GM23248 (cell line): ENCODE measurements at places on chromosomes 11 and 22.
A peak's percentile ranks its signal among the peaks of the same experiment; 100 is the strongest.

GRCh38 chr11:122354025-122354697 lies 238.1 kb upstream of the BLID start:
- DNase-seq: peak; percentile 67

DNA sequence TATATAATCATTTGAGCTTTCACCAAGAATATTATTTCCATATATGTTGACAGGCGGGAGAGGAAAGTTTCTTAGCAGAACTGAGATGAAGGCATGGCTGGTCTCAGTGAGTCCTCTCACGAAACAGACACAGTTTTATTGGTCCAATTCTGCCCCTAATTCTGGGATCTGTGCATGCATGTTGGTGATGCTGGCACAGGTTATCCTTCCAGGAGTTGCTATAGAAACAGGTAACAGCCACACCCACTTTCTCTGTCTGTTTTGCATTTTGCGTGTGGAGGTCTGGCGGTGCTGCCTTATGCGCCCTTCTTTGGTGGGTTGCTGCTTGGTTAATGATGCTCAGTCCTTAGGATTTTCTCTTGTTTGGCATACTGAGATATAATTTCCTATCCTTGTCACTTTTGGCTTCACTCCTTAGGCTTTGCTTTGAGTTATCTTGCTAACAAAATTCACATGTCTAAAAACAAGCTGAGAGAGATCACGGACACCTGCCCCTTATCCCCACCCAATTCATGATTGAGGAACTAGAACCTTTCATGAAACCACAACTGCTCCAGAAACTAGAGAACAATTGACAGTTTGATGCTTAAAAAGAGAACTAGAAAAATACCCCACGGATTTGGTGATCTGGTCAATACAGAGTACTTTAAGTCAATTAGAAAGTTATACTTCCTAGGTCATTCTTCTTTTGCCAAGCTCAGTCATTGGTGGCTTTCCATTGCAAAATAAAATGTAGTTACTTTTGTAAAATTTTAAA lies 189.3 kb downstream of the FAT3 start:
- no peak for DNase-seq

- DNase-seq: no peak
Measured at GRCh38 chr11:95456714-95457491, 225.9 kb upstream of the SESN3 start.

GRCh38 chr22:29300807-29301601 lies 5.4 kb upstream of the GAS2L1 start:
- DNase-seq: no peak

DNA sequence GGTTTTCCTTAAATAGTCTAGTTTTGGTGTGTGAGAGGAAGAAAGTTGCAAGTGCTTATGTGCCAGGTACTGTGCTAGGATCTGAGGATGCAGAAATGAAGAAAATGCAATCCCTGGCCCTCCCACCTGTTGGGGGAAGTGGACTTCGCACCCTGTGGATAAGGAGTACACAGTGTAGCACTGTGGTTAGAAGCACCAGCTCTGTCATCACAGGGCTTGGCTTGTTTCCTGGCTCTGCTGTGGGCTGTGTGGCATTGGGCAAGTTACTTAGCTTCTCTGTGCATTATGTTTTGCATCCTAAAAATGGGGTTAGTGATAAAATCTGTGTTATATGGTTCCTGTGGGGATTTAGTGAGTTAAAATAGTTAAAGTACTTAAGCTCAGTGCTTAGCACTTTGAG lies 68.2 kb downstream of the ENDOD1 start:
- peak; percentile 9 for DNase-seq

- DNase-seq: no peak
Measured at GRCh38 chr22:19807161-19807913, 46.8 kb downstream of the TBX1 start.

DNA sequence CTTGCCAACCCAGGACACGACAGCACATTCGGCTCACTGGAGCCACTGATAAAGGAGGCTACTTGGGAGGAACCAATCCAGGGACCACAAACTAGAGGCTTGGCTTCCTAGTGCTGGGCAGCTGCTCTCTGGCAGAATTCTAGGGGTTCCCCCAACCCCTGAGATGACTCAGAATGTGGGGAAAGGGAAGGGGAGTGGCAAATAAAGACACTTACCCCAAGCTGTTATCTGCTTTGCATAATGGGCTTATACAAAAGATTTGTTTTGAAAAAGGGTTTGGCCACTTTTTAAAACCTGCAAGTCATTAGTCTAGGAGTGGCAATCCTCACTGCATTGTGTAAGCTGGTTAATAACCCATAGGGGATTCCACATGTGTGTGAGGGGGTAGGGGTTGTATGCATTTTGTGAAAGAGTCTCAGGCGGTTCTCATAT lies 64.1 kb upstream of the LMO1 start:
- no peak for DNase-seq

DNA sequence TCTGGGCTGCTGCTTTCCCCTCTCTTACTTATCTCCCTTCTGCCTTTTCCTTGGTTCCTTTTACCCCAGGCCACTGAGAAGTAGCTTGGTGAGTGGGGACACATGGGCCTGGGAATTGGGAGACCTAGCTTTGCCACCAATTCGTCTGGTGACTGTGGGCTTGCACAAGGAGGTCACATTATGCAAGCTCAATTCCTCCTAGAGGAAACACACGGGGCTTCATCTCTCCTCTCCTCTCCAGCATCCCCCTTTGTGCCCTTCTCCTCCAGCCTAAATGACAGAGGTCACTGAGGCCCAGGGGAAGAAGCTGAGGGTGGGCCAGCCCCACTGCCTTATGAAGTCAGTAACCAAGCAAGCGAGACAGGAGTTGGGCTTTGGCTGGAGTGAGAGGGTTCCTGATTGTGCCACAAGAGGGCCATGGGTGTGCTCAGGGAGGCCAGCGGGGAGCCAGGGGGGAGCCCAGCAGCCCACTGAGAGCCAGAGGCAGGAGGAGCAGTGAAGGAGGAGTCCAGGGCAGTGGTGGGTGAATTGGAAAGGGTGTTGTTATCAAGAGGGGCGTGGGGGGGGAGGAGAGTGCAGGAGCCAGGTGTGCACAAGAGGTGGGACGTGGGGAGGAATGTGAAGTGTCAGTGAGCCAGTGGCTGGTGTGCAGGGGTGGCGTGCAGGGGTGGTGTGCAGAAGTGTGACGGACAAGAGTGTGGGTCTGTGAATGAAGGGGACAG lies 2.0 kb downstream of the CLCF1 start:
- DNase-seq: peak; percentile 86

- DNase-seq: peak; percentile 78
Measured at GRCh38 chr11:7585816-7586215, 72.0 kb downstream of the PPFIBP2 start.

- peak; percentile 60 for DNase-seq
Measured at GRCh38 chr11:87722756-87723565, 452.3 kb downstream of the RAB38 start.

DNA sequence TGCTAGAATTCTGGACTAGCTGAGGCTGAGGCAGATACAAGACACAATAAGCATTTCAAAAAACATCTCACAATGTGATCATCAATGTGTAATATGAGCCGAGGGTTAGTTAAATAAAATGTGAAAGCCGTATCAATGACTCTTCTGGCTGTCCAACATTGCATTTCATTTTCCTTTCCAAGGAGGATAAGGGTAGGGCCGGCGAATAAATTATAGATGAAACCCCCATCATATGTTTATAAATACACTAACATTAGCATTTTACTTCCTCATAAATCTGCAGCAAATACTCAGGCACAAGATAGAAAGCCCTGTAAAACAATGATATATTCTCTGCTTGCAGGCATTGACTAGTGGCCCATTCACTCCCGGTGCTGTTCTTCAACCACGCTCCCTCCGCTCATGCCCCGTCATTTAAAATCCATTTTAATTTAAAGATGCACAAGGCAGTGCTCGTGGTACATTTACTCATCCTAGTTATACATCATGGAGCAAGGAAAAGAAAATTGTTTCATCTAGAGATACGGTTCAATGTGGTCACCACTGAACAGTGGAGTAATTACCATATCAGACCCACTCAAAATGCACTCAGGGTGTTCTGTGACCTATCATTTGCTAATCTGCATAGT lies 59.9 kb upstream of the RCN1 start:
- DNase-seq: no peak

GRCh38 chr22:25478528-25478927 lies 85.9 kb upstream of the GRK3 start:
- no peak for DNase-seq

GRCh38 chr22:41780746-41781505 lies 19.6 kb upstream of the CCDC134 start:
- peak; percentile 64 for DNase-seq

DNA sequence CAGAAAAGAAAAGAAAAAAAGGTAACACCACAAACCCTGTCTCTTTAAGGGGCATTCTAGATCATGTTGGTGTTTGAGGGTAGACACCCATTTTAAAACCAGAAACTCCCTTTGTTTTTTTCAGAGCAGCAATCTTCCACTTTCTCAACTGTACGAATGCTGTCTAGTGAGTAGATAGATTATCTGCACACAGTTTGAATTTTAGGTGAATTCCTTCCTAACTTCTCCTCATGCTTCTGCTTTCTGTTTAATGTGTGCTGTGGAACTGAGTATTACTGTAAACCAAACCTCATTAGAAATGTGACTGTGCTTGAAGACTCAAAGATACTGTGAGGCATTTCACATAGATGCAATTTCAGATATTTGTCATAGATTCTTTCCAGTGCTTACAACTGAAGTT lies 102.4 kb downstream of the PRMT3 start:
- no peak for DNase-seq

GRCh38 chr11:37718431-37718999 lies 1120.5 kb upstream of the RAG2 start:
- DNase-seq: no peak

GRCh38 chr11:77823775-77824174 lies 2.8 kb downstream of the AAMDC start:
- peak; percentile 53 for DNase-seq

DNA sequence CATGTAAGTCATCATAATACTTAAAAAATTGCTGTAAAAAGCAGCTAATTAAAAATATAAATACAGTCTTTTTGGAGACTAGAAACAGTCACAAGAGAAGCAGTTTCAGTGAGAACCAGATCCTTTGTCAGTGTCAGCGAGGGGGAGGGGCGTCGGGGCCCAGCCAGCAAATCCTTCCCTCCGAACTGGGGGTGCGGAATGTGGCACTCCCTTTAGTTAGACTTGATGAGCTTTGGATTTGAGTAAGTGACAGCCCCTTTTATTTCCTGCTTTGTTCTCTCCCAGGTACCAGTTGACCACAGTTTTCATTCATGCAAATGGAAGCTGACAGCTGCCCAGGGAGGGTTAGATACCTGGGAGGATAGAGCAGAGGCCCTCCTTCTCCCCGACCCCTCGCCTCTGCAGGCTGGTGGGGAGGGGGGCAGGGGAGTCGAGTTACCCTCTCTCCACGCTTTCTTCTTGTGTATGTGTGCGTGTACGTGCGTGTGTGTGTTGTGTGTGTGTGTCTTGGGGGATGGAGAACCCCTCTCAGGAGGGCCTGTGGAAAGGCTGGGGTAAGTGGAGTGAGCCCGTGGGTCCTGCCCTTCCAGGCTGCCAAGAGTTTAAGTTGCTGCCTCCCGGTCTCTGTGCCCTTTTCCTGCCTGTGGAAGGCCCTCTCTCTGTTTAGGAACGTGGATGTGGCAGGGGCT lies 38.3 kb downstream of the PTPRJ start:
- no peak for DNase-seq

GRCh38 chr11:73394416-73395296 lies 18.5 kb downstream of the RELT start:
- no peak for DNase-seq

GRCh38 chr11:65293909-65294381 lies 20.7 kb upstream of the CDC42EP2 start:
- DNase-seq: no peak
